ENCODE measurements at places on chromosomes 3 and 15.

DNA sequence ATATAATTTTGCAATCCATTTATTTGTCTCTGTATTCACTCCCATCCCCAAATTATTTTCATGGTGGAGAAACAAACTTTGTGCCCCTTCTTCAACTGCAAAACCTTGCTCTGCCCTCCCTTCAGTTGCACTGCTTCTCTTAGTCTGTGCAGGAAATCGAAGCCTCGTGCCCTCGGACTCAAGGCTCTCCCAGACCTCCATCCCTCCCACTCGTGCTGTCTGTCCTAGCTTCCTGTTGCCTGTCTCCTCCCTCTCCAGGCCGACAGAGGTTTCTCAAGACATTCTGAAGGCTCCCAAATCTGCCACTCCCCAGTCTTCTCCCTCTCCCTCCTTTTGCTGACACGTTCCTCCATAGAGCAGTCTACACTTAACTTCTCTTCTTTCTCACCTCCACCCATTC lies 177.6 kb downstream of the PDZRN3 start:
- no peak for DNase-seq

- no peak for DNase-seq
These were observed 1.1 kb downstream of the SSR3 start for GRCh38 chr3:156553705-156554356.

DNA sequence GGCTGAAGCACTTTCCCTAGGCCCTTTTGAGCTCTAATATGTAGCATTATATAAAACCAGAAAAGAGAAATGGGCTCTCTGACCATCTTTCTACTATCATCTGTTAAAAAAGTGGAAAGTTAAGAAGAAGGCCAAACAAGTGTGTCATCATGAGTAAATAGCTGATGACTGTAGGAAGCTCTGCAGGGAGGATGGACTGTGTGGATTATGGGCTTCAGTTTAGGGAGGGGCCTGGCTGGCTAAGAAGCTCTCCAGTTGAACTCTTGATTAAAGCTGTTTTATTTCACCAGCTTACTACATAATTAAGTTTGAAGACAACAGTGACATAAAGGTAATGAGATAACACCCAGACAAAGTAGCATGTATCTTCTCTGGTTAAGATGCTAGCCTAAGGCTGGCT lies 30.6 kb downstream of the INTS14 start:
- no peak for DNase-seq

DNA sequence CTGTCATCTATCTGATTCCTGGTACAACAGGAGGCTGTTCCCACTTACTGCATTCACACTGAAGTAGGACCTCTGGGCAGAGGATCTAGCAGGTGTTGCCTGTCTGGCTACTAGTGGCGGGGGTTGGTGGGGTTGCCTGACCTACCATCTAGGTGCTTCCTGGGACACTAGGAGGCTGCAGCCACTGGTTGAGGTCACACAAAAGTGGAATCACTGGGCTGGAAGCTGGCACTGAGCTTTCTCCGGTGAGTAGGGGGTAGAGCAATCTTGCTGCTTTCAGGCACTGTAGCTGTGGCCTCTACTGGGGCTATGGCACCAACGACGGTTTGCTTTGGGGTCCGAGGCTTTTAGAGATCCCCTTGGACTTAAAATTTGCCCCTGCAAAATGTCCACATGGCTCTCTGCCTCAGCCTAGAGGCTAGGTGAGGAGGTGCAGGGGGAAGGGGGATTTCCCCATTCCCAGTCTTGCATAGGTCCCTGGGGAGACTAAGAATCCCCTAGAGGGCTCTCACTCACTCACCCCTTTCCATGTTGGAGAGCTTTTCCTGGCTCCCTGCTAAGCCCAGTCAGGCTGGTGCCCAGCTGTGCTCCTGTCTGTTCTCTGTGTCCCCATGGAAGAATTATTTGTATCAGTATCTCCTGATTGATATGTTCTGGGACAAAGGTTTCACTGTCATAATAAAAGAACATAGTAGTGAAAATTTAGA lies 397.7 kb upstream of the EPHA6 start:
- DNase-seq: no peak

DNA sequence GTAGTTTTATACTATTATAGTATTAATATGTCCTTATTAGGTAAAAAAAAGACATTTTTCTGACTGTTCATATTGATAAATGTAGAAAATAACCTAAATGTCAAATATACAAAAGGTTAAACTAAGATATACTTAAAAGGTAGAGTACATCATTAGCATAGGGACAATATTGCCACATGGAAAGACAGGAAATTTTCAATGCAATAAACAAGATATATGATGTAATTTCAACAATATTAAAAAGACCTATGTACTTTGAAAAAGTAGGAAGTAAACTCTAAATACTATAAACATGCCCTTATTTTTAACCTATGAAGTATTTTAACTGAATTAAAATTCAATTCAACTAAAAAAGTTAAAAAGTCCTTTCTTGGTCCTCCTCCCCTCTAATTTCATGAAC lies 1.9 kb downstream of the SPG11 start:
- DNase-seq: no peak

- DNase-seq: no peak
These were observed 6.3 kb downstream of the RPP25 start for GRCh38 chr15:74950078-74950908.

DNA sequence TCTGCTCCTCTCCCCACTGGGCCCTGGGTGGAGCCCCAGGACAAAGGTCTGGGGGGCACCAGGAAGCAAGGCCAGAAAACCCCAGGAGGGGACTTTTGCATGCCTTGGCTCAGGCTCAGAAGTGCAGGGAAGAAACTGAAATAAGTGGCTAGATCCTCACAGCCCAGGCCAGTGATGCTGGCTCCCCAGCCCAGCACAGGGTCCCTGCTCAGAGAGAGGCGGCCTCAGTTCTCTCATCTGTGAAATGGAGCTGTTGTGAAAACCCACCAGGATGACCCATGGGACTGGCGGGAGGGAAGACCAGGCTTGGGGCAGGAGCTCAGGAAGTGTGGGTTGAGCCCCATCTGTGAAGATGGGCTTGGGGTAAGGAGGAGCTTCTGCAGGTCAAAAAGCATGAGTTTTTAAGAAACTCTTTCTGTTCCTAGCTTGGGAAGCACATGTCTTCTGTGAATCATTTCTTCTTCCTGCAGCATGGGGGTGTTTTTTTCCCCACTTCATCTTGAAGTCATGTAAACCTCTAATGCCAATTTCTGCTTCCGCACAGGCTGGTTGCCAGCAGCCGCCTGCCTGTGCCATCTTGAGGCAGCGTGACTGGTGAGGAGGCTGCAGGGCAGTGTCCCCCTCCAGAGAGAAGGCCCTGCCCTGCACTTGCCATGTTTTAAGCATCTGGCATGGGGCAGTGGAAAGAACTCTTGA lies 118.6 kb downstream of the SMAD6 start:
- DNase-seq: no peak

- DNase-seq: no peak
These were observed 33.8 kb upstream of the GYG1 start for GRCh38 chr3:148957586-148957985.

DNA sequence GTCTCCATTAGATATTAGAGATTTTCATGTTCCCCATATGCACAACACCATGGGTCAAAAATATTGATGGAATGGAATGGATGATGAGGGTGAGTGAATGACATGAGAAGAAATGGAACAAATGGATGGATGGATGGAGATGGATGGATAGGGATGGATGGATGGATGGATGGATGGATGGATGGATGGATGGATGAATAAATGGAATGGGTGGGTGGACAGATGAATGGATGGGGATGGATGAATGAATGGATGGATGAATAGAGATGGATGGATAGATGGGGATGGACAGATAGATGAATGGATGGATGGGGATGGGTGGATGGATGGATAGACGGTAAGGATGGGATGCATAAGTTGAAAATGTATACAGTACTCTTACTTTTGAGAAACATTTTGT lies 18.6 kb downstream of the CFAP92 start:
- no peak for DNase-seq

DNA sequence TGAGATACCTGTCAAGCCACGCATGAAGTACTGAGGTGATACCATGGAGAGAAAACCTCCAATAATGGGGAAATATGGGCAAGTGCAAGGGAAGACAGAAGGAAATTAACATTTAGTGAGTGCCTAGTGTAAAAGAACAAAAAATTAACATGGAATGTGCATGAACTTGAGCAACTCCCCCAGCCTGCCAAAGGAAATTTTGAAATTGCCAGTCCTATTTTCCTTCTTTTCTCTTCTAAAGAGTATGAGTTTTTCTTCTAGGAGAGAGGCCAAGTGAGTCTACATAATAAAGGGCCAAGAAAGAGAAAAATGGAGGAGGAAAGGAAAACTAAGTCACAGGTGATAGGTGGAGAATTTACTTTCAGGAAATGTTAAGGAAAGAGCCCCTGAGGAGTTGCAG lies 602.4 kb upstream of the MDFIC2 start:
- DNase-seq: no peak

DNA sequence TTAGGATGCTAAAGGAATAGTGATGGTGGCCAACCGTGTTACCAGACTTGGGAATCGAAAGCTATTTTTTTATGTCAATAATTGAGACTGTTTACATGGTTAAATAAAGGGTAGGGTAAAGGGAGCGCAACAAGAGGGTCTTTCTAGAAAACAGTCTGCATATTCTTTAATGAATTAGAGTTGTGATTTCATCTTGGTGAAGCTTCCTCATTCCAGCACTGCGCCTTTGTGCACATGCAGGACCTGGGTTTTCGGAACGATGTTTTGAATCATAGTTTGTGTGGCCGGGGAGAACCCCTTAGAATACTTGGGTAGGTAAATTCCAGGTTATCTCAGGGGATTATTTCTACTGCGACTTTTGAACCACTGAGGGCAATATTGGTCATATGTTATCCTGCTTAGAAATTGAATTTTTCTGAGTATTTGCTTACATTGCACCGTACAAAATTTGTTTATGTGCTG lies 1.3 kb downstream of the PIK3CA start:
- no peak for DNase-seq

DNA sequence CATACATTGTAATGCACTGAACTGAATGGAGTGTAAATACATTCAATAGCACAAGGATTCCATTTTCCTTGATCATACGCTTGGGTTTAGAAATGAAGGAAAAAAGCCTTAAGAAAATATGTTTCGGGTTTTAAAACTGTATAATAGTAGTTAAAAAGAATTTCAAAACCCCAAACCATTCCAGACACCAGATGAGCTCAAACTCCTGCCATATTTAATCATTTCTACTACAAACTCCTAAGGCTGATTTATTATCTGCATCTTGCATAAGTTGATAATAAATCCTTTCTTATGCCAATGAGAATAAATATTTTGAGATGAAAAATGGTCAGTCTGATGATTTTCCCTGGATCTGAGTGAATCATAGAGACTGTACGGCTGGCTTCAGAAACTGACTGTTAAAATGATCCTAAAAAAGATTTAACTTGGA lies 51.0 kb downstream of the NR1D2 start:
- no peak for DNase-seq

GRCh38 chr15:65414841-65415621 lies 7.7 kb downstream of the IGDCC4 start:
- no peak for DNase-seq

GRCh38 chr3:184633237-184633579 lies 71.6 kb downstream of the EPHB3 start:
- no peak for DNase-seq

DNA sequence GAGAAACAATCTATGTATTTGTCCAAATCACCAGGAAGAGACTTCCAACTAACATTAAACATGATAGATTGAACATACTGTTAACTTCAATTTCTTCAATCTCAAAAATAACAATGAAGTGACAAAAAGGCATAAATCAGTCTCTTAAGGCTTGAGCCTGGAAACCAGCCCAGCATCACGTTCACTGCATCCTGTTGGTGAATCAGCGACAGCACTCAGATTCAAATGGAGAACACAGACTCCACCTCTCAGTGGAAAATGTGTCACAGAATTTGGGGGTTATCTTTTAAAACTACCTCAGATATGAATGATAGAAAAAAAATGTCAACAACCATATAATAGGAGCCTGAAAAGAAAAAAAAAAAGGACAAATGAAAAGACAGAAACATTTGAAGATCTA lies 212.0 kb downstream of the MINAR1 start:
- DNase-seq: no peak

- no peak for DNase-seq
These were observed 696.5 kb upstream of the BCHE start for GRCh38 chr3:166533740-166534139.

DNA sequence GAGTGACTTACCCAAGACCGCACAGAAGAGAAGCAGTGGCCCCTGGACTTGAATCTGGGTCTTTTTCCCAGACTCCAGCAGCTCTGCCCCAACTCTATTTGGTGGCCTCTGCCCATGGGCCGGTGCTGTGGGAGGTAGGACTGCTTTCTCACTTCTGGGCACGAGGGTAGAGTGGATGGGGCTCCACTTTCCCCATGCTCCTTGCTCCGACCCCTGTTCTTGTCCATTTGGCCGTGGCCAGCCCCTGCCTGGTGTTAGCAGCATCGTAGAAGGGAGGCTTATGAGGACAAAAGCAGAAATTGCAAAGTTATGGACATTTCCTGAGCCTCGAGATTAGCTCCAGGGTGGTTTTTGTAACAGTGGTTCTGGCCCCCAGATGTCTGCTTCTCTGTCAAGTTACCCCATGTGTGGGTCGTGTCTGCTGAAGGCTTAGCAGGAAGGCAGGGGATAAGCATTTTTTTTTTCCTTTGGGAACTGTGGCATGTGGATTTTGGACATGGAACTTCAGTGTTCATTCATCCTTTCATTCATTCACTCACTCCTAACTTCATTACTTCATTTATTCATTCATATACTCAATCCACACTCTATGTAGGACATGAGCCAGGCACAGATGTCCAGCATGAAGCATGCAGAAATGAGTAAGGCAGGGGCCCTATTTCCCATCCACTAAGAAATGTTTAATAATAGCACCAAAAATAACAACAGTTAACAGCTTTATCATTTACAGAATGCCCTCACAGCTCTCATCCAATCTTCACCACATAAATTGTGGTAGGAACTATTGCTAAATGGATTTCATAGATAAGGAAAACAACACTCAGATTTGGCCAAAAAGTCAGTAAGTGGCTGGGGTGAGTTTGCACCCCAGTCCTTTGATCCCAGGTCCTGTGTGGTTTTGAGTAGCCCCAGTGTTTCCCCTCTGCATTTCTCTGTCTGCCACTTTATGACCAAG lies 180.5 kb downstream of the OPA1 start:
- no peak for DNase-seq

DNA sequence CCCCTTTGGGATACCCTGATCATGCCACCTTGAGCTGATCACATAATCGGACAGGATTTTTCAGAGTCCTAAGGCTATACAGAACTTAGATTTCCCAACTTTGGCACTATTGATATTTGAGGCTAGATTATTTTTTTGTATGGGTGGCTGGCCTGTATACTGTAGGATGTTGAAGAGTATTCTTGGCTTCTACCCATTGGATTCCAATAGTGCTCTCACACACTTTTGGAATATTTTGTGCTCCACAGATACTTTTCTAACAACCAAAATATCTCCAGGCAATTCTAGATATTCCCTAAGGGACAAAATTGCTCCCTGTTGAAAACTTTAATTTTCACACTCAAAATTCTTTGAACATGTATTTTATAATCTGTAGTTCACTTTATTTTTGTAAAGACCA lies 125.1 kb downstream of the ABI3BP start:
- no peak for DNase-seq

- peak; percentile 52 for DNase-seq
These were observed 1.2 kb downstream of the KLF13 start for GRCh38 chr15:31327669-31328427.

- DNase-seq: no peak
These were observed 4.3 kb upstream of the LSMEM2 start for GRCh38 chr3:50274371-50275104.
